ENCODE measurements at places on chromosomes 2 and 18.

DNA sequence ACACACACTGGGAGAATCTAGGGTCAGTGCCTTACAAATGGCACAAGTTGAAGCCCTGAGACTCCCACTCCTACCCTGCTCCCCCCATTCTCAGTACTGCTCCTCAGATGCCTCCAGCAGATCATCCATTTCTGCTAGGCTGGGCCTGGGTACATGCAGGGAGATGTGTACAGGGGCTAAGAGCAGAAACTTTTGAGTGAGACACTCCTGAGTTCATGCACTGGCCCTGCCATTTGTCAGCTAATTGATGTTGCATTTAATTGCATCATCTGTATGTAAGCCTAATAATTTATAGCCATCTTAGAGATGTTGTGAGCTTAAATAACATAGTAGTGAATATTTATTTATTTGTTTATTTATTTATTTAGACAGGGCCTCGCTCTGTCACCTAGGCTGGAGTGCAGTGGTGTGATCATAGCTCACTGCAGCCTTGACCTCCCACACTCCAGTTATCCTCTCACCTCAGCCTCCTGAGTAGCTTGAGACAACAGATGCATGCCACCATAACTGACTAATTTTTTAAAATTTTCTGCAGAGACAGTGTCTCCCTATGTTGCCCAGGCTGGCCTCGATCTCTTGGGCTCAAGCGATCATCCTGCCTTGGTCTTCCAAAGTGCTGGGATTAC is 4.8 kb upstream of the CASP8 start:
- no peak for DNase-seq

- no peak for DNase-seq
Observed at GRCh38 chr2:195706161-195706900, 49.3 kb downstream of the SLC39A10 start.

- no peak for DNase-seq
Observed at GRCh38 chr2:46915281-46915810, at the start of gene MCFD2. Gene MCFD2, minus strand, starts transcription at chr2:46915806. Its CDS starts 6,635 bp downstream, at chr2:46909171.

DNA sequence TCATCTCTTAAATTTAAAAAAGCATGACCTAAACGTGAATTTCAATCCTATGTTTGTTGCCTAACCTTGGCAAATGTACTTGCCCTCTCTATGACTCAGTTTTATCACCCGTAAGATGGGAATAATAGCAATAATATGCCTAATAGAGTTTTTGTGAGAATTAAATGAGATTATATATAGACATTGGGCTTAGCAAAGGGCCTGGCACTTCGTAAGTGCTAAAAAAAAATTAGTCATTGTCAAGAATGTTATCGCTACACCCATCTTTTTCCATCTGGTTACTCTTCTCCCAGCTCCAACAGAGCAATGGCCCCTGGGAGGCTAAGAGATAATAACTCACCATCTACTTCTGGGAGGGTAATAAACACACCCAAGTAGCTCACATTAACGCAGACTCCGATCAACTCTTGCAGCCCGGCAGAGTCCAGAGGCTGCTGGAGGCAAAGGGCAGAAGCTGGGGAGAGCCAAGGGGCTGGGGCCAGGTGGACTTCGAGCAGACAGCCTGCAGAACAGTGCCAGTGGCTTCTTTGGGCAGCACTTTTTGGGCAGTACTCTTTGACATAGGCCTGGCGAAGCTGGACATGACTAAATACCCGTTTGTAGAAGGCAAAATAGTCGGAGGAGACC is 63.9 kb upstream of the STPG4 start:
- no peak for DNase-seq

GRCh38 chr2:207616185-207616584 is 9.0 kb downstream of the METTL21A start:
- DNase-seq = no peak

DNA sequence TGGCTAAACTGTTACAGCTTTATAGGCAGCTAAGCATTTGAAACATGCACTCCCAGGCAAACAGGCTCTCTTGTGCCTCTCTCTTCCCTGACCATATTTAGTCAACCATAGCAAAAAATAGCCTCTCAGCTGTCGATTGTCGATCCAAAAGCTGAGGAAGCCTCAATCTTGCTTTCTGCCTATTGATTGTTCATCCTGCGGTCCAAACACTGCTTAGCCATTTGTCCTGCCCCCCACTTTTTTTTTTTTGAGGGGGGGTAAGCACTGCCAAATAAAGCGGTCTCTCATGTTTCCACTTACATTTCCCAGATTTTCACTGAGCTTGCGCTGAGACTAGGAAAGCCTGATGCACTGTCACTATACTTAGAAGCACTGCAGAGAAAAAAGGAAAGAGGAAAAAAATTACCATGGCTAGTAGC is 90.8 kb downstream of the MIB1 start:
- no peak for DNase-seq

- DNase-seq = no peak
Observed at GRCh38 chr2:197134206-197134605, 176.4 kb downstream of the ANKRD44 start.

GRCh38 chr2:175815537-175815936 is 186.5 kb downstream of the LNPK start:
- no peak for DNase-seq

DNA sequence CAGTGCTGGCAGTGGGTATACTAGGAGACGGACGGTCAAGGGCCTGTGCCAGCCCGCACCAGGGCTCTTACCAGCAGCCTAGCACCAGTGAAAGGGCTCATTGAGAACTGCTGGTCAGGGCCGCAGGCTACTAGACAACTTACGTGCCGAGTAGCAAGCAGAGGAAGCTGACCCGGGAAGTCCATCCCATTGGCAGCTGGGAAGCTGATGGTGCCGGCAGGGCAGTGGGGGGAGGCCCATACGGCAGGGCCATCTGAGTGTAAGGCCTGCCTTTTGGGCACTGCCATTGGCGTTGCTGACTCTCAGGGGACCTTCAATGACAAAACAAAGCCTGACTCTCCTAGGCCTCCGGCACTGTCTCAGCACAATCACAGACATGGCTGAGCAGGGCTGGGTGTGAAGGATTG is 20.6 kb downstream of the EFR3B start:
- DNase-seq = no peak

GRCh38 chr2:60149176-60149575 is 404.3 kb downstream of the BCL11A start:
- DNase-seq = no peak

- DNase-seq = no peak
Observed at GRCh38 chr2:9887513-9887912, 44.2 kb downstream of the TAF1B start.

DNA sequence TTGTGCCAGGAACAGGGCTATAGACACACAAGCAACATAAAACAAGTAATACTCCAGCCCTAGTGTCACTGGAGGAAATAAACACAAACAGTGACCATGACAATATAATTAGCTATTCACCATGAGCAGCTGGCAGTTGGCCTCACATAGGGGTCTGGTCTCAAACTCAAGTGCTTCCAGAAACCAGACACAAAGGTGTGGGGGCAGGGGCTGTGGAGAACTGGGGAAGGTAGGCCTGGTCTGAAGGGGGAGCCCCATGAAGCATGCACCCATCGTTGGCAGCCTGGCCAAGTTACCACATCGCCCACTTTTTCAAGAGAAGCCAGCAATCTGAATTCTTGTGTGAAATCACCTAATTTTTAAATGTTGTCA is 49.5 kb upstream of the SP3 start:
- no peak for DNase-seq

DNA sequence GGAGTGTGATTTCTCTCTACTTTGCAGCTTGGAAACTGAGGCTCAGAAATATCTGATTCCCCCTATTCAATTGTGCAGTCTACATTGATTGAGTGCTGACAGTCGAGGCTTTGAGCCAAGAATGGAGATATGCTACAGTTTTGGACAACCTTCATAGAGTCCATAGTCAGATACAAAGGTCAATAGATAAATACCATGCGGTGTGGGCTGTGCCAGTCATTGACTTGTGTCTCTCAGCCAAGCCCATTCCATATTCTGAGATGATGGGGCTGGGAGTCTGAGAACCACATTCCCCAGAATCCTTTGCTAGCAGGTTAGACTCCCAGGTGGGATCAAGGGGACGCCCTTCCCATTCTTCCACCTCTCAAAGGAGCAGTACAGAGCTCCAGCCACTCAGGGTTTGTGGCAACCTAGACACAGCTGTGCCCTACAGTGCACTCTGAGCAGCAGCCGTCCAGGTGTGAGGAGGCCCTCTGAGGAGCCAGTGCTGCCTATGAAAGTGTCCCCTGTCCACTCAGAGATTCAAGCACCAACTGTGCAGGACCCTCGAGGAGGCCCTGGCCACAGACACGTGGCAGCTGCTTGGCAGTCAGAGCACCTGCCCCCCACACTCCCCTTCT is 348.3 kb downstream of the CYRIA start:
- no peak for DNase-seq

DNA sequence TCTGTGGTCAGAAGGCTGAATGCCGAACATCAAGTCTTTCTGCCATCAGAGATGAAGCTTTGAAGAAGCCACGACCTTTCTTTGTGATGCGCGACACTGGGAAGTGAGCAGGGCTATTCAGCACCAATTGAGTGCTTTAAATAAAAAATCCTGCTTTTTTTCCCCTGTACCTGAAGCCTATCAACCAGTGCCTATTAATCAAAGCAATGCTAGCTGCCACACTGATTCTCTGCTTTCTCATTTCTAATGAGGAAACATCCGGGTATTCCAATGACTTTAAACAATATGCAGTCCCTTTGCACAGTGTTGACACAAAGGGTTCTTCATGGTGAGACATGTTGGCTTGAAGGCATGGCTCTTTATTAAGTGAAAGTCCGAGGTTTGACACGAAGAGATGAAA is 88.0 kb downstream of the GALR1 start:
- DNase-seq = no peak

DNA sequence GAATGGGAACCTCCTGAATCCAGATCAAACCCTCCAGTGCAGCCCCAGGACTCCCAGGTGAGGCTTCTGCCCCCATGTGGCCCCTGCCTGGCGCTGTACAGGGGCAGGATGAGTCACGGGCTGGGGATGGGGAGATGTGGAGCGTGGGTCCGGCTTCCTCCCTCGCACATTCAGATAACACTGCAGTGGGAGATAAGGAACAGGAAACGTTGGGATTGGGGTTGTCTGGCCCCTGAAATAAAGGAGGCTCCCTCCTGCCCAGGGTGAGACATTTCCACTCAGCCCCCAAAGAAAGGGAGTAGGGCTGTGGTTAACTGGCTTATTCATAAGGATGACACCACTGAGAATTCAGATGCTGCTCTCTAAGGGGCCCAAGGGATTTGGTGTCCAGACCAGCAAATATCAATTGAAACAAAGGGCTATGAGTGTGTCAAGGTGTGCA is 30.7 kb downstream of the IGFBP5 start:
- DNase-seq = no peak

DNA sequence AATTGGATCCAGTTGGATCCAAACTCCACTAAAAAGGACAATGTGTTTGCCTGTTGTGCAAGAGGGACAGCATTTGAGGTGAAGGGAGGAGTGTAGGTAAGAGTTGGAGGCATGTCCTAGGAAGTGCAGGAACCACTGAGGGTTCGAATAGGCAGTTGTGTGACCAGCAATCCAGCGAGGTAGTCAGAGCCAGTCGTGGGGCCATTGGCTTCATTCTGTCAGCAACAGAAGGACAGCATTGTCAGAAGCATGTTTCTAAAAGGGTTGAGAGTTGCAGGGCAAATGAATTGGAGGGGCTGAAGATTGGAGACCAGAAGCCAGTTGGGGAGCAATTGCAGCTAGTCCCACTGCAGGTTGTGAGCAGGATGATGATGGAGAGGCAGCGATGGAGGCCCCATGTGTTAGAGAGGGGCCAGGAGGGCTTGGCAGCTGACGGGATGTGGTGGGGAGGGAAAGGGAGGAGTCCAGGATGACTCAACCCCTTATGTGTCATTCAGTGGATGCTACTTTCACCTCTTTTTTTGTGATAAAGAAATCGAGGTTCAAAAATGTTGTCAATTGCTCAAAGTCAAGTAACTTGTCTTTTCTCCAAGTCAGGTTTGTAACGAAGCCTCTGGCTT is 96.7 kb upstream of the SIX3 start:
- DNase-seq = no peak

DNA sequence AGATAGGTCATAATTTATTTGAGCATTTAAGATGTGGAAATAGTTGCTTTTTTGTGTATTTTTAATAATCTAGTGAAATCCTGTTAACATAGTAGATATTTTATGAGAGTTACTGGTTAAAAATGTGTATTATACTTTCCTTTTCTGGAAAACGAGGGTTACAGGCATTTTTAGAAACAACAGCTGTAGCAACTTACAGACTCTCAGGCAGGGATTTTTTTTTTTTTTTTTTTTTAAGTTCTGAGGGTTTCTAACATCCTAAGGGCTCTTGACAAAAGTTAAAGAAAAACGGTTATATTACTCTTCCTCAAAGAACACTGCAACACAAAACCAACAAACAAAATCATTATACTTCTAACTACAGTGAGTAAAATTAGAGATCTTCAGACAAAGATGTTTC is 205.9 kb downstream of the ACKR3 start:
- DNase-seq = no peak

GRCh38 chr2:55399815-55400214 is 19.8 kb downstream of the CCDC88A start:
- no peak for DNase-seq

All from CD4-positive, alpha-beta T cell (primary cell).